Left cardiac atrium (tissue), 4 donors: ENCODE measurements at places on chromosomes 7 and 10.

DNA sequence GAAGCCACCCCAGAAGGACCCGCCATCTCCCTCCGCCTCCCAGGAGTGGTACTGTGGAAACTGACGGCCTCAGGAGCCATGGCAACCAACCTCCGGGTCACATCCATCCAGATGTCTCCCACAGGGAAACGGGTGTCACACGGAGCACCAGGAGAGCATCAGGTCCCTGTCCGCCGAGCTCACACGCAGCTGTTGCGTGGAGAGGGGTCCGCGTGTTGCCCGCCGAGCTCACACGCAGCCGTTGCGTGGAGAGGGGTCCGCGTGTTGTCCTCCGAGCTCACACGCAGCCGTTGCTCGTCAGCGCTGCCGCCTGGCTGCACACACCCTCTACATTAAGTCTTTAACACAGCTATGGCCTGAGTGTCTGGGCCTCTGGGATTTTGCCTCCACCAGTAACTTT, 311.1 kb upstream of the SHH start:
- no peak for DNase-seq

DNA sequence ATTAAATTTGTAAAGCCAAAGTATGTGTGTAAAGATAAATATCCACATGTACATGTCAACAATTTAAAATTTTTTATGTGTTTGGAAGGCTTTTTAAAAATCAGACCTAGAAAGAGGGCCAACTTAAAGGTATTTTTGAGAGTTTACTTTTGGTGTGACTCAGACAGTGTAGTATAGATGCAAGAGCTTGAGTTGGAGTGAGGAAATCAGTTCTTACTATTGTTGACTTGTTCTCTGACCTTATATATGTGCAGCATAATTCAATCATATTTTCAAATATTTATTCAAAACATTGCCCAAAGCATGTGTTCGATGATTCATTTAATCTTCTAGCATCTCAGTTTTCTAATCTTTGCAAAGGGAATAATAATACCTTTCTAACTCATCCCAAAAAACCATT, 243.7 kb upstream of the PRKCQ start:
- DNase-seq: no peak

- no peak for DNase-seq
These were observed 207.7 kb downstream of the SKAP2 start for GRCh38 chr7:26656735-26657134.

DNA sequence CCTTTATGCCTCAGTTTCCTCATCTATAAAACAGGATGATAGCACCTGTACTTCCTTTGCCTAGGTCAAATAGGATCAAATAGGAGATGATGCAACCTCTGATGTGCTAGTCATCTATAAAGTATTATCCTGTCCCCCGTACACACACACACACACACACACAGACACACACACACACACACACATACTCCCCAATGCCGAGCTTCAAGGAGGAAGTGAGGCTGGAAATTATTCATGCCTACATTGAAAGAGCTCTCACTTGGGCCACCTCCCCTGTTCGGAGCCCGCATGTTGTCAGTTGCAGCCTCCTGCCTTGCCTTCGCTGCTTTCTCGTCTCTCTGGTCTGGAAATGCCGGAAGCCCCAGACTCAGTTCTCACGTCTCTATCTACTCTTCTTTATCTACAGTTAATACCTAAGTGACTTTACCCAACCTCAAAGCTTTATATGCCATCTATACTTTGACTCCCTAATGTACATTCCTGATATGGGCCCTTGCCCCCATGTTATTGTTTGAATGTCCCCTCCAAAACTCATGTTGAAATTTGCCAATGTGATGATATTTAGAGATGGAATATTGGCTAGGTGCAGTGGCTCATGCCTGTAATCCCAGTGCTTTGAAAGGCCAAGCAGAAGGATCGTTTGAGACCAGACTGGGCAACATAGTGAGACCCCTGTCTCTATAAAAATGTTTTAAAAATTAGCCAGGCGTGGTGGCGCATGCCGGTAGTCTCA, 6.9 kb upstream of the UBE2H start:
- no peak for DNase-seq

DNA sequence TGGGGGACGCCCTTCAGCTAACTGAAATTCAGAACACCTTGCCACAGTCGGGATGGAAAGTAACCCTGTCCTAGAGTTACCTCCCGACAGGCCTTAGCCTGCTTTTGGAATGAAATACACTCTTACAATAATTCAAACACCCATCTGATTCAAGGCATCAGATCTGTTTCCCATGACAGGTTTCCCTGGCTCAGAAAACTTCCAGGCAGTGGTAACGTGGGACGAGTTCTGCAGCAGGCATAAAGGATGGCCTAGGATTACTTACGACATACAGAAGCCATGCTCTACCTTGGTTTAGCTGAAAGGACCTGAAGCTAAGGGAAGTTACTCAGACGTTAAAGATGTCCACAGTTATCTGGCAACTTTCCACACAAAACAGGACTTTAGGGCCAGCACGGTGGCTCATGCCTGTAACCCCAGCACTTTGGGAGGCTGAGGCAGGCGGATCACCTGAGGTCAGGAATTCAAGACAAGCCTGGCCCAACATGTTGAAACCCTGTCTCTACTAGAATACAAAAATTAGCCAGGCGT, 5.0 kb downstream of the PAXIP1 start:
- DNase-seq: no peak

DNA sequence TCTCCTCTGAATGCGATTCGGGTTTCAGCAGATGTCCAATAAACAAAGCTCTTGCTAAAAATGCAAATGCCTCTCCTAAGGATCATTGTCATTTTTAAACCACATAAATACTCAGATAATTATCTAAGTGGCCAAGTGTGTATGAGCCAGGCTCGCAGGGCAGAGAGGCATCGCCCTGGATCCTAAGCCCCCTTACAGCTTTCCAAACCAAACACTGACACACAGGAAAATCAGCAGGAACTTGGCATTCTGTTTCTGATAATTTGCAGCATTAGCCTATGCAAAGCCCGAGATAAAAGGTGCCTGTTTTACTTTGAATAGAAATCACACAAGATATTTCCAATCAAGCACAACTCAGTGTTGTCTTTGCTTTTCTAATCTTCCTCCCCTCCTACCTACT, 134.4 kb downstream of the ABCA13 start:
- DNase-seq: no peak

- DNase-seq: peak; percentile 75
These were observed 11.0 kb upstream of the TRIM8 start for GRCh38 chr10:102633287-102633686.

DNA sequence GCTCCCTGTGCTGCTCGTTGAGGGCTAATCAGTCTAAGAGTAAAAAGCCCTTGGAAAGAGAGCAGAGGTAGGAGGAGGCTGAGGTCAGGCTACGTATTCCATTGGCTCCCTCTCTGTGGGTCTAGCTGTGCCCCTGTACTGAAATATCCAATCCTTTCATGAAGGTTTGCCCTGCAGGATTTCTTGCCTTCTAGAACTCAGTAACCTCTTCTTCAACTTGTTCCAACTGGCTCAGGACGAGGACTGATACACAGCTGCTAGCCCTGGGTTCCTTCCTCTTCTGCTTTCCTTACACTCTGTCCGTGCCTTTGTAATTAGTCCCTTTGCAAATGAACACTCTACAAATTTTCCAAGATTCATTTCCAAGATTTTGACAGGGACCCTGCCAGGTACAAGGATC, 560.5 kb downstream of the ACTR3B start:
- DNase-seq: no peak

DNA sequence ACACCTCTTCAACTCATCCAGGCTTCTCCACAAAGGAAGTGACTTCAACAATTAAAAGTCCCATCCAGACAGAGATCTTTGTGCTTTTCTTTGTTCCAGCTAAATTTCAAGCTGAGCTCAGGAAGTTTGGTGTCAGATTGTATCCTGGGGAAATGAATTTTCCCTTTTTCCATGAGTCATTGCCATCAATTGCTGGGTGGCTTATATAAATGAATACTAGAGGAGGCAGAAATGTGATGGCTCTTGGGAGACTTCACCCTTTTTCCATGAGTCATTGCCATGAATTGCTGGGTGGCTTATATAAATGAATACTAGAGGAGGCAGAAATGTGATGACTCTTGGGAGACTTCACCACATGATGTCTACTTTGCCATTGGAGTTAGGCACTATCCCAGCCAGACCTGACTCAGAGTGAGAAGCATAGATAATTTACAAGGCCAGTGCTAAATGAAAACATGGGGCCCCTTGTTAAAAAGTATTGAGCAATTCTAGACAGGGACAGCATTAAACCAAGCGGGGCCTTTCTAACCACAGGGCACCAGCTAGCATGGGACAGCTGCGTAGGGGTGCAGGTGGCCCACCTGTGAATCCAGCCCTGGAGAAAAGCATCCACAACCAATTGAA, 339.2 kb upstream of the PODXL start:
- DNase-seq: no peak

GRCh38 chr10:4183761-4184261, 398.8 kb upstream of the KLF6 start:
- no peak for DNase-seq

- no peak for DNase-seq
These were observed 8.5 kb upstream of the NFE2L3 start for GRCh38 chr7:26143298-26144048.

- no peak for DNase-seq
These were observed 78.6 kb downstream of the CDH23 start for GRCh38 chr10:71475243-71475871.

- DNase-seq: no peak
These were observed 108.2 kb downstream of the HIP1 start for GRCh38 chr7:75630549-75630948.

- DNase-seq: no peak
These were observed 28.8 kb upstream of the GOT1 start for GRCh38 chr10:99459217-99459616.

DNA sequence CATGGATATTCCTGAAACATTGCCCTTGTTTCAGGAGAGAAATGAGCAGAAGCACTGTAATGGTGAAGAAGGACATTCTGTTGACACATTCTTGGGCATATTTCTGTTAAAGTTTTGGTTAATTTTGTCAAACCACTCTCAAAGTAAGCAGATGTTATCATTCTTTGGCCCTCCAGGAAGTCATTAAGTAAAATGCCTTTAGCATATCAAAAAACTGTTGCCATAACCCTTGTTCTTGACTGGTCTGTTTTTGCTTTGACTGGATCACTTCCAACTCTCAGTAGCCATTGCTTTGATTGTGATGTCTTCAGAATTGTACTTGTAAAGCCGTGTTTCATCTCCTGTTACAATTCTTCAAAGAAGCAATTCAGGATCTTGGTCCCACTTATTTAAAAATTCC, 404.3 kb upstream of the LRRTM3 start:
- DNase-seq: no peak

DNA sequence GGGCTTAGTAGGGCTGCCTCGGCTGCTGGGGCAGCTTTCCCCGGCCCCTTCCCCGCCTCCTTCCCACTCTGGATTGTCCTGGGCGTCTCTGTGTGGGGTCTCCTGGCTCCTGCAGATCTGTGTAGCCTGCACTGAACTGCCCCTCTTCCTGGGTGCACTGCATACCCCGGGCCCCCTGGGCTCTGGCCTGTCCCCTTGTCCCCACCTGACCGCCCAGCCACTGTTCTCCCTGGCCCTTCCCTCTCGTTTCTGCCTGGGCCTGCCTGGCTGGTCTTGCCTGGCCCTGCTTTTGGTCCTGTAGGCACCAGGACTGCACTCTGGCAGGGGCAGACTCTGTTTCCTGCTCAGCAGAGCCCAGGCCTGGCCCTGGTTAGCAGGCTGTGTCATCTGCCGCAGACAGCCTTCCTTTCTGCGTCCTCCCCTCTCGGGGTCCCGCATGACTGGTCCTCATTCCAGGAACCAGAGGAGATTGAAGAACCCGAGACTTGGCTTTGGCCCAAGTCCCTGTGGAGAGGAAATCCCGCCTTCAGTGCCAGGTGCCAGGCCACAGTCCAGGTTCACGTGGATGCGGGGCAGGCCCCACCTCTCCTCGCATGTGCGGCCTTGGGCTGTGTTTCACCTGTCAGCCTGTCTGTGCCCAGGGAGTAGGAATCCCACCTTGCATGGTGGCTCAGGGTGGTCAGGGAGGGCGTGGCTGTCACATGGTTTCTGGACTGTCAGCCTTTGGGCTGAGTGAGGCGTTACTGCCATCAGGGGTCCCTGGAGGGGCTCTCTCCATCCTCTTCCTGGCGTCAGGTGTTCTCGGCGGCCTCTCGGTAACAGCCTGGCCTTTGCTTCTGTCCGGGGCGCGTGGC, 9.2 kb downstream of the INPP5A start:
- DNase-seq: no peak

DNA sequence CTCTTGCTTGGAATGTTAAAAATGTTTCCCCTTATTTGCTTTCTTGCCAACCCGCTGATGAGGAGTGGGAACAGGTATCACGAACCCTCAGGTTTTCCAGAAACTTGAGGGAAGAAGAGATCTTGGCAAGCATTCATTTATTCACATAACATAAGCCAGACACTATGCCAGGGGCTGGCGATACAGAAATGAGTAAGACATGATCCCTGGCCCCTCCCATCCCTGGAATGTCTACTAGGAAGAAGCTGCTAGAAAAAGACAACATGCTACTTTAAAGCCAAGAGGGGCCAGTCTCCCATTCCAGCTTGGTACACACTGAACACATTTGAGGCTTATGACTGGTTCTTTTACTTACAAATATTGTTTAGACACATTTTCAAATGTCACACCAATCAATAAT, 26.4 kb downstream of the SLC35B4 start:
- no peak for DNase-seq

DNA sequence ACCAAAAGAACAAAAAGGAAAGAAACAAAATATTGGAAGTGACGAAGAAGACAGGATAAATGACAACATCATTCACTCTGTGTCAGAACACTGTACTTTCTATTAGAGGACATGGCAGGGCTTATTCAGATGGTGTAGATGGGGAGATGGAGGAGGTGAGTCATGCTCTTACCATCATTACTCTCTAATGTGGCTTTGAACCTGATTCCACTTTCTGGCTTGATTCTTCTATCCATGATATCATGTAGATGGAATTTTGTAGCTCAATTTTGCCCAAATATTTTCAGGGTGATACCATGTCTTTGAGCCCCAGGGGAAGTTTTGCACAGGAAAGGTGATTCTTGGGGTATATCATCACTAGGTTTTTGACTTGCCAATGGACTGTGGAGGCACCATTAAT, 91.7 kb downstream of the CFAP58 start:
- DNase-seq: no peak

- no peak for DNase-seq
These were observed 157.5 kb upstream of the PHYHIPL start for GRCh38 chr10:59018977-59019376.

DNA sequence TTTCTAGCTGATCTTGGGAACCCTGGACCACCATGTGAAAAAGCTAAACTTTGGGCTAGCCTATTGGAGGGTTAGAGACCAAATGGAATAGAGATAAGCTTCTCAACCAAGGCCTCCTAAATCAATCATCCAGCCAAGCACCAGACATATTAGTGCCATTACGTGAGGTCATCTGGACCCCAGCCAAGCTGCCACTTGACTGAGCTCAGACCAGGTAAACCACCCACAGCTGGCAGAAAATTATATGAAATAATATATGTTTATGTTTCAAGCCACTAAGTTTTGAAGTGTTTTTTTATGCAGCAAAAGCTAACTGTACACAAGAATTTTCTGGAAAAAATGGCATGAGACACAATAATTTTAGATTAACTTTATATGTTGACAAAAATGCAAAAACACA, 82.6 kb upstream of the PCGF5 start:
- DNase-seq: no peak
